ENCODE measurements at places on chromosomes 1 and 21.

GRCh38 chr21:45279446-45280177 lies 8.1 kb downstream of the POFUT2 start:
- no peak for DNase-seq

- no peak for DNase-seq
Measured at GRCh38 chr1:117664314-117664713, 58.5 kb downstream of the TENT5C start.

GRCh38 chr1:100499194-100499811 lies 38.6 kb upstream of the GPR88 start:
- DNase-seq = no peak

DNA sequence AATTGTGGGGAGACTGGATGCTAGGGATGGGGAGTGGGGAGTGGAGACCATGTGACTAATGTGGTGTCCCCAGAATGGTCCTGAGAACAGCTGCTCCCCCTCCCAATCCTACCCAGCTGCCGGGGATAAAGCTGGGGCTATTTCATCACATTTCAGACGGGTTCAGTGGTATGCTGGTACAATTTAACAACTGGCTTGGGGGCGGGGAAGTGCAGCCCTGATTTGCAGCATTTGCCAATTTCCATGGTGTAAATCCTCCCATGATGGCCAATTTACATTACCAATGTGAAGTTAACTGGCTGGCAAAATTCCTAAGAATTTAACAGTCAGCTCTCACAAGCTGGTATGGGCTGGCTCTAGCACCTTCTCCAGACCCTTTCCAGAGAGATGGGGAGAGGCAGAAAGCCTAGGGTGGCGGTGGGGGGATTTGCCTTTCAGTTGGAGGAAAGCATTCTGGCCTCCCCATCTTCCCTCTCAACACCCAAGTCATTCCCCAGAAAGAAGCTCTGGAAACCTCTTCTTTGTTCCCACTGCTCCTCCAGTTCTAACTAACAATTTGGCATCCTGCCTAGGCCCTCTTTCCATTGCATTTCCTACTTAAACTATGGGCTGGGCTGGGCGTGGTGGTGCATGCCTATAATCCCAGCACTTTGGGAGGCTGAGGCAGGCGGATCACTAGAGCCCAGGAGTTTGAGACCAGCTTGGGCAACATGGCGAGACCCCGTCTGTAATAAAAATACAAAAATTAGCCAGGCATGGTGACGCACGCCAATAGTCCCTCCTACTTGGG lies 11.3 kb upstream of the ADGRB2 start:
- DNase-seq = no peak

GRCh38 chr1:212606395-212607205 lies 2.0 kb upstream of the ATF3 start:
- DNase-seq = no peak

DNA sequence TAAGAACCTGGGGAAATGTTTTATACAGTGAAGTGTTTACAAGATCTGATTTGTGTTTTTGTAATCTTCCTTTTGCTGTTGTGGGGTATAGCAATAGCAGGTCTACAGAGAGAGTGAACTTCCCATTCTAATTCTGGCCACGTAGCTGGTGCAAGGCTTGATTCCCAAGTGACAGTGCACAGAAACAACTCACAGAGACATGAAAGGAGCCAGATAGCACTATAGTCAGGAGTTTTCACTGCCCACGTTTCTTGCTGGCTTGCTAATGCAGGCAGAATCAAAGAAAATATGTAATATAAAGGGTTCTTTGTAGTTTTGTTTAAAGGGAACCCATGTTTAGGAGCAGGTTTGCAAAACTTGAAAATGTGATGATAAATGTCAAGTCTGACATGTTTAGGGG lies 170.9 kb upstream of the IVNS1ABP start:
- DNase-seq = no peak

- DNase-seq = no peak
Measured at GRCh38 chr1:98870959-98871903, 133.4 kb downstream of the PLPPR5 start.

GRCh38 chr1:30028939-30029338 lies 694.4 kb downstream of the MATN1 start:
- DNase-seq = no peak

GRCh38 chr1:48236716-48237470 lies 14.4 kb downstream of the SLC5A9 start:
- no peak for DNase-seq

GRCh38 chr1:19040010-19040680 lies 83.7 kb upstream of the IFFO2 start:
- no peak for DNase-seq

DNA sequence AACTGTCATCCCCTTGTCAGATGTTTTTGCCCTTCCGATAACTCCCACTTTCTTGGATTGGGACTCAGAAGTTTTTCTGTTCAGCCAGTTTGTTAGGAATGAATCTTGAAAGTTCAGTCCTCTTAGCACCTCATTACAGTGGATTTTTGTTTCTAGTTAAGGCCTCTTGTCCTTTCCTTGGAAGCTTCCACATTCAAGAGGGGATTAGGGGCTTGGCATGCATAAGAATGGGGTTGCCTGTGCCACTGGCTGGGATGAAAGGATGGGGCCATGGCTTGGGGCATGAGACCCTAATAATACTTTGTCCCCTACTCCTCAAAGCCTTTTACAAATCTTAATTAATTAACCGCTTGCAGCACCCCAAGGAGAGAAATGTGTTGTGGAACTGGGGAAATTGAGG lies 2.4 kb upstream of the DHDDS start:
- no peak for DNase-seq

- no peak for DNase-seq
Measured at GRCh38 chr1:40806731-40807695, 23.4 kb downstream of the KCNQ4 start.

DNA sequence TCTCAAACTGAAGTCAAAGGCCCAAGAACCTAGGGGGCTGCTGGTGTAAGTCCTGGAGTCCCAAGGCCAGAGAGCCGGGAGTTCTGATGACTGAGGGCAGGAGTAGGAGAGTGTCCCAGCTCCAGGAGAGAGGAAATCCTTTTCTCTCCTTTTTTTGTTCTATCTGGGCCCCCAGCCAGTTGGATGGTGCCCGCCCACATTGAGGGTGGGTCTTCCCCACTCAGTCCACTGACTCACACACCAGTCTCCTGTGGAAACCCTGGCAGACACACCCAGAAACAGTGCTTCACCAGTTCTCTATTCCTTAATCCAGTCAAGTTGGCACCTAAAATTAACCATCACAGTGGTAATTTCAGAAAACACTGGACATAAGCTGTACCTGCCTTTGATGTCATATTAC lies 12.7 kb upstream of the WDR26 start:
- DNase-seq = no peak

DNA sequence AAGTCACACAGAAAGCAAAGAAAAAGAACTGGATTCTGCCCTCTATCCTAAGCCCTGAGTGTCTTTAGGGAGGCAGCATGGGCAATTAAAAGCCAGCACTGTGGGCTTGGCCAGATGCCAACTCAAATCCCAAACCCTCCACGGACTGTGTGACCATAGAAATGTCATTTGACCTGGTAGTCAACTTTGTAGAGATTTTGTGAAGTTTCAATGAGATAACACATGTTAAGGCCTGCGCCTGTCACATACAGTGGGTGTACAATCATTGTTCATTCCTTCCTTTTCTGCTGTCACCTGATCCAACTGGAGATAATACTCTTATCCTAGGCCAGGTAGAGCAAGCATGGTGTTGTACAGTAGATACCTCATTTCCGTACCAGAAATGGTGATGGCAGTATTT lies 54.2 kb downstream of the TMEM53 start:
- DNase-seq = no peak

DNA sequence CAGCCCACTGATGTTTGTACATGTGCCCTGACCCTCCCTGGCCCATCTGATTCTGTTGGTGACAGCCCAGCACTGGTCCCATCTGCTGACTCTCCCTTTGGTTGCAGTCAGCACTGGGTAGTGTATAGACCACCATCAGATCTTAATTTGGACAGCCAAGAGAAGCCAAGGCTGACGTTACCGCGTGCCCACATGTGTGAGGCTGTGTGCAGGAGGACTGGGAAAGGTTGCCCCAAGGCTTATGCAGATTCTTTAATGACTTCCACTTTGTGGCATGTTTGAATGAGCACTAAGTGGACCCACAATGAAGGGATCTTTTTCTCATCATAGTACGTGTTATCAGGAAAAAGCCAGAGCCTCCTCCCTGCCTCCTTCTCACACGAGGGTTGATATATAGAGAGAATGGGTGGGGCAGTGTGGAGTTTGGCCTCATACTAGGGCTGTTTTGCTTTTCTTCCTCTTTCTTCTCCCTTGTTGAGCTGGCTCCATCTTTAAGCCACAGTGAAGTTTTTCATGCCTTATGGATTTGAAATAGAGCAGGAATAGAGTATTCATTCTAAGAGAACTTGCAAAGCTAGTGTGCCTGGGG lies 93.5 kb downstream of the NAV1 start:
- no peak for DNase-seq

DNA sequence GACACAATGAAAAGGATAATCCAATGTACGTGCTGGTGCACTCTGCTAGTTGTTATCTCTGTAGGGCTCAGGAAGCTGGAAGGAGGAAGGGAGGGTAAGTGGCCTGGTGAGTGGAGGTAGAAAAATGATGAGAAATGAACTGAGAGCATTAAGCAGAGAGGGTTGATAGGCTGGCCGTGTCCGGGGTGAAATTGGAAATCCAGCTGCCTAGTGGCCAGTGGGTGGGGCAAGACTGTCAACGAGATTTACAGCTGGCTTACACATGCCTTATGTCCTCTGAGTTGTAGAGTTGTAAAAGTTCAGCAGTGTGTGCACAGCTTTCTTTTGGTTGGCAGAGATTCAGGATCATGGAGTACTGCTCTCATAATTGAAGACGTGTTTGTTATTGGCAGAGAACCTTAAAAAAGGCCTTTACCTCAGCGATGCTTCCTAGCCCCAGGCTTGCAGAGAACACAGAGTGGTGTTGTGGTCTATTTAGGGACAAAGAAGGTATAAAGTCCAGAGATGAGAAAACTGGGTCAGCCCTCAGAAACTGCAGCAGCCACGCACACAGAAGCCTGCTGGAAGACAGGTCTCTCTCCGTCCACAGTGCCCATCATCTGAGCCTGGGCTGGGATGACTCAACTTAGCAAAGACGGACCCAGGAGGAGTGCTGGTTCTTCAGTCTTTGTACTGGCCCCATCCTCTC lies 132.4 kb downstream of the EDEM3 start:
- no peak for DNase-seq

All from stimulated activated CD8-positive, alpha-beta memory T cell treated with anti-CD3 and anti-CD28 coated beads, Interleukin-4, amount 100 ng/mL, for 4 hours (primary cell).